ENCODE measurements at places on chromosomes 4 and X. TPM values are rescaled to one million over a fixed set of nuclear protein-coding genes. Genes with fewer than 3 reads are reported as not detected.
A peak's percentile ranks its signal among the peaks of the same experiment; 100 is the strongest.

PAGE1 gene
- total RNA-seq, result not detected

KCNIP4 gene
- 0.26 TPM for total RNA-seq

SPANXC gene
- total RNA-seq, result not detected

SSX1 gene
- total RNA-seq, result not detected

FOXP3 gene
- total RNA-seq, result 0.09 TPM

OCIAD2 gene
- 76.1 TPM for total RNA-seq

DNA sequence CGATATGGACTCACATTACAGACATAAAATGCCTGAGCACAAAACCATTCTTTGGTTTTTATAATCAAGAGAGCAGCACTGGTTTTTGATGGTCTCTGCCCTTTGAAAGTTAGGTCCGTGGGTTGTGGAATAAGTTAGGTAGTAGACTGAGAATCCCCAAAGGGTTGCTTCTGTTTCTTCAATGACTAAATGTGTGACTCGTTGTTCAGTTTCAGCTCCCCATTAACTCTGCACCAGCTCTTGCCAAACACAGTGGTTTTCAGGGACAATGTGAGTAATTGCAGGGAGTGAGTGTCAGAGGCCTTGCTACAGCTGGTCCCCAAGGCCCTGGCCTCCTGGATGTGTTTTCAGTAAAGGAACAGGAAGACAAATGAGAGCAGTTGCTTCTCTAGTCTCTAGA is 24.8 kb downstream of the SMIM20 start:
- H3K27ac ChIP-seq, result no peak overlapping the region
- H3K27me3 ChIP-seq, result peaks cover 6% of the 10 kb centered on the region
- no peaks in the 10 kb centered on the region for H3K36me3 ChIP-seq
- H3K4me1 ChIP-seq, result peaks cover 4% of the 10 kb centered on the region
- H3K4me3 ChIP-seq, result no peak overlapping the region

GRCh38 chr4:157803421-157803820 is 369.4 kb downstream of the GASK1B start:
- no peaks in the 10 kb centered on the region for H3K36me3 ChIP-seq
- H3K4me1 ChIP-seq, result no peaks in the 10 kb centered on the region
- no peak for DNase-seq

GRCh38 chr4:87117732-87118075 is 102.7 kb downstream of the KLHL8 start:
- no peak overlapping the region for H3K4me3 ChIP-seq
- H3K36me3 ChIP-seq, result no peaks in the 10 kb centered on the region
- peaks cover 10% of the 10 kb centered on the region for H3K4me1 ChIP-seq
- no peak overlapping the region for H3K27ac ChIP-seq
- no peak for DNase-seq

DNA sequence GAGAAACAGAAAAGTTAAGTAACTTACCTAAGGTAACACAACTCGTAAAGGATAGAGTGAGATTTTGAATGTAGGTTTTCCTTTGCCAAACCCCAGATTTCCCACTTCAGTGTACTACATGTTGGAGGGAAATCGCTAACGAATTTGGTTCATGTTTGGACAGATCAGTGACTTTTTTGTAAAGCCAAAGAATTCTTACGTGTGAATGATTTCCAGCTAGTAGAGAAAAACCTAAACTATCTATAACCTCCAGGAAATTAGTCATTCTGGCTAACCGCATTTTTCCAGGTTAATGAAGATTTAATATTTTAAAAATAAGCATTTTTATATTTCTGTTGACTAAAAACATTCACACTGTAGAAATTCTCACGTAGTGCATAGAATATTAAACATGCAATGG is 7.2 kb downstream of the TENM3 start:
- H3K27me3 ChIP-seq, result no peaks in the 10 kb centered on the region
- peak overlapping the region; percentile 13 for H3K27ac ChIP-seq

GRCh38 chr4:163606896-163607691 is 112.6 kb downstream of the TMA16 start:
- H3K4me1 ChIP-seq, result no peaks in the 10 kb centered on the region
- no peak overlapping the region for H3K27ac ChIP-seq
- no peaks in the 10 kb centered on the region for H3K36me3 ChIP-seq
- no peak overlapping the region for H3K4me3 ChIP-seq
- no peaks in the 10 kb centered on the region for H3K27me3 ChIP-seq

DNA sequence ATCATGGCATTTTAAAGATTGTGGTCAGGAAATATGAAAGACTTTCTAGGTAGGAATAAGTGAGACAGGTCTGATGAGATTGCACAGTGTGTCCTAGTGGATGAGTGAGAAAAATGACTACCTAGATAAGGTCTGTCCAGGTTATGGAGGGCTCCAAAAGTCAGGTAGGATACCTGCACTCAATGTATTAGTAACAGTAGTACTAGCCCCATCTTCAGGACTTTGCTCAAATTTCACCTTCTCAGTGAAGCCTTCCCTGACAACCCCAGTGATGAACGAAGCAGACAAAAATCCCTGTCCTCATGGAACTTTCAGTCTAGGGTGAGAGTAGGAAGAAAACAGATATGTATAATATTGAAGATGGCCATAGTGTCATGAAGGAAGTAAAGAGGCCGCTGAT is 85.7 kb downstream of the ZIC3 start:
- no peak overlapping the region for H3K27ac ChIP-seq
- no peak for DNase-seq
- H3K4me3 ChIP-seq, result no peak overlapping the region
- H3K4me1 ChIP-seq, result no peaks in the 10 kb centered on the region

DNA sequence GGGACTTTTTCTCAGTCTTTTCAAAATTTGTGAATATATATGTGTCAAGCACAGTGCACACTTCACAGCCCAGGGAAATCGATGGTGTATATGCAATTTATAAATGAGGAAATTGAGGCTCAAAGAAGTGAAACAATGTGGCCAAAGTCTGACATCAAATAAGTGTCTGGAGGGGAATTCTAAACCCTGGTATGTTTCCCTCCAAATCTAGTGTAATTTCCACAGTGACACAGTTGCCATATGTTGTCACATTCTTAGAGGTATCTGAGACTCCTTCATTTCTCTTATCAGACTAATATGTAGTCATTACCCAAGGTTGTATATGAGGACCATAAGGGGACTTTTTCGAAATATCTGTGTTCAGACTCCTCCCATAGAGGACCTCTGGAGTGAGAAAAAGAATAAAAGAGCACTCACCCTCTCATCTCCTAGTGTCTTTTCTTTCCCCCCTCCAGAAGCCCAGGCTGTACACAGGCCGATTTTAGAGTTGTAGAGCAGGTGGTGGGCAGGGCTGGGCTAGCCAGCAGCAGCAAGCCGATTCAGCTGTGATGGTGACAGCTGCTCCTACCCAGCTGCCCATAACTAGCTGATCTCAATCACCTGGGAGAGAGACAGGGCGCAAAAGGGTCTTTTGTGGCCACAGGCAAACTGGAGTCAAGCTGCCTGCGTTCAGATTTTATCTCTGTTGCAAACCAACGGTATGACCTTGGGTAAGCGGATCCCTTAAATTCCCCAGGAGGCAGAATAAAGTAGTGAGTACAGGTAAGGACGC is 55.1 kb downstream of the CLCN5 start:
- no peak overlapping the region for H3K4me3 ChIP-seq
- H3K27me3 ChIP-seq, result no peaks in the 10 kb centered on the region
- no peak overlapping the region for H3K27ac ChIP-seq
- H3K4me1 ChIP-seq, result no peaks in the 10 kb centered on the region
- no peaks in the 10 kb centered on the region for H3K36me3 ChIP-seq

GRCh38 chr4:159235779-159236368 is 133.0 kb downstream of the RAPGEF2 start:
- H3K4me3 ChIP-seq, result no peak overlapping the region
- H3K4me1 ChIP-seq, result no peaks in the 10 kb centered on the region
- peak; percentile 54 for DNase-seq
- H3K27me3 ChIP-seq, result no peaks in the 10 kb centered on the region

- H3K27ac ChIP-seq, result no peak overlapping the region
- no peaks in the 10 kb centered on the region for H3K4me1 ChIP-seq
- DNase-seq, result no peak
- H3K36me3 ChIP-seq, result no peaks in the 10 kb centered on the region
- H3K4me3 ChIP-seq, result no peak overlapping the region
Observed at GRCh38 chr4:97605932-97606331, 537.3 kb downstream of the STPG2 start.

DNA sequence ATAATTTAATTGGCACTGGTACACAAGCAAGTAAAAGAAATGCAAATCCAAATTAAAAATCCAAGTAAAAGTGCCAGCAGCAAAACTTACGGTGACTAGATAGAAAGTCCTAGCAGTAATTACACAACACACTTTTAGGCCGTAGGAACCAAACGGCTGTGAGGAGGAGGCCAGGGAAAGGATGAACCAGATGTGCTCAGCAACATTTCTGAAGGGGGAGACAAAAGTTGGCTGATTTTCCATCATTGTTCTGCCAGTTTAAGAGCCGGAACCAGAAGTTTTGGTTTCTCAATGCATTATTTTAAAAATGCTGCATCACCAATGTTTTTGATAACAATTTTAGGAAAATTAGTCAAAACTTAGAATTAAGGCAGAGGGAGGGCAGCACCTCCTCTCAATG is 68.7 kb upstream of the ENPP6 start:
- H3K36me3 ChIP-seq, result no peaks in the 10 kb centered on the region
- no peak overlapping the region for H3K27ac ChIP-seq
- H3K4me3 ChIP-seq, result no peak overlapping the region
- H3K4me1 ChIP-seq, result no peaks in the 10 kb centered on the region
- DNase-seq, result no peak

DNA sequence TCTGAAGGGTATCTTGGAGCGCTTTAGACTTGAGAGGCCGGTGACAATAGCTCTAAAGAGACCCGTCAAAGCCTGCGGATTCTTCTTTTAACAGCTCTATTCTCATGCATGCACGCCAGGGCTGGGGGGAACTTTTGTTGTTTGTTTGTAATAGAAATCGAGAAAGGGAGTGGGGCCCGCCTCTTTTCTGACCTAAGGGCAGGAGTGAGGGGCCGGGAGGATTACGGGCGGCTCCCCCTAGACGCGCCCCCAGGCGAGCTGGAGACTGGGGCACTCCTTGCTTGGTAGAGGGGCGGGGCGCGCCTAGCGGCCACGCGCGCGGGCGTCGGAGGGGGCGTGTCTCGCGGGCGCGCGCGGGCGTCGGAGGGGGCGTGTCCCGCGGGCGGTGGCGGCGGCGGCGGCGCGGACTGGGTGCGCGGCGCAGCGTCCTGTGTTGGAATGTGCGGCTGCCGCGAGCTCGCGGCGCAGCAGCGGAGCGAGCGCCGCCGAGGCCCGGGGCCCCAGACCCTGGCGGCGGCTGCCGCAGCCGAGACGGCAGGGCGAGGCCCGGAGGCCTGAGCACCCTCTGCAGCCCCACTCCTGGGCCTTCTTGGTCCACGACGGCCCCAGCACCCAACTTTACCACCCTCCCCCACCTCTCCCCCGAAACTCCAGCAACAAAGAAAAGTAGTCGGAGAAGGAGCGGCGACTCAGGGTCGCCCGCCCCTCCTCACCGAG is at the start of gene REST:
REST (plus strand) TSS at position 412 of the 717 bp plus-strand sequence. CDS start 2,739 bp downstream, outside the sequence.
- peak within 1 kb of the TSS; percentile 74 for H3K27ac ChIP-seq
- H3K36me3 ChIP-seq, result peaks cover 6% of the 10 kb centered on the region
- peak within 1 kb of the TSS; percentile 91 for H3K4me3 ChIP-seq
- peak; percentile 35 for DNase-seq
- peaks cover 6% of the 10 kb centered on the region for H3K27me3 ChIP-seq

- no peak overlapping the region for H3K4me3 ChIP-seq
- H3K36me3 ChIP-seq, result no peaks in the 10 kb centered on the region
- H3K27me3 ChIP-seq, result no peaks in the 10 kb centered on the region
- DNase-seq, result no peak
- no peak overlapping the region for H3K27ac ChIP-seq
Observed at GRCh38 chr4:60794372-60794771, 405.8 kb upstream of the ADGRL3 start.

DNA sequence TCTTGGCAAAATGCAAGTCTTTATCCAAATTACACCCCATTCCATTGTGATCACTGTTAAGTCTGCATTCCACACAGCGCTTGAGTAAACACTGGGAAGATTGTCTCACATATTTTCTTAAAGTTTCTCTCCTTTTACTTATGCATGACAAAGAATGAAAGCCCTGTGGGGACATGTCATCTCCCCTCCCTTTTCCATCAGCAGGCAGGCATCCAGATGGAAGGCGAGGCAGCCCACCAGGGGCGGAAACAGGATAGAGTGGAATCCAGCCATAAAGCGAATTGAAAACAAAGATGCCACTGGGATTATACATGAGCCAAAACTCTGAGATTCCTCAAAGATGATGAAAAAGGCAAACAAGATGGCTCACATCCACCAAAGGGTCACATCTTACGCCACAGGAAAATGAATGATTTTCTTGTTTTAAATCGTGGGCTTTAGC is 78.2 kb downstream of the AFAP1 start:
- H3K4me1 ChIP-seq, result peaks cover 57% of the 10 kb centered on the region
- H3K4me3 ChIP-seq, result no peak overlapping the region
- peak; percentile 99 for DNase-seq
- peak overlapping the region; percentile 96 for H3K27ac ChIP-seq
- H3K36me3 ChIP-seq, result peaks cover 24% of the 10 kb centered on the region
- no peaks in the 10 kb centered on the region for H3K27me3 ChIP-seq

DNA sequence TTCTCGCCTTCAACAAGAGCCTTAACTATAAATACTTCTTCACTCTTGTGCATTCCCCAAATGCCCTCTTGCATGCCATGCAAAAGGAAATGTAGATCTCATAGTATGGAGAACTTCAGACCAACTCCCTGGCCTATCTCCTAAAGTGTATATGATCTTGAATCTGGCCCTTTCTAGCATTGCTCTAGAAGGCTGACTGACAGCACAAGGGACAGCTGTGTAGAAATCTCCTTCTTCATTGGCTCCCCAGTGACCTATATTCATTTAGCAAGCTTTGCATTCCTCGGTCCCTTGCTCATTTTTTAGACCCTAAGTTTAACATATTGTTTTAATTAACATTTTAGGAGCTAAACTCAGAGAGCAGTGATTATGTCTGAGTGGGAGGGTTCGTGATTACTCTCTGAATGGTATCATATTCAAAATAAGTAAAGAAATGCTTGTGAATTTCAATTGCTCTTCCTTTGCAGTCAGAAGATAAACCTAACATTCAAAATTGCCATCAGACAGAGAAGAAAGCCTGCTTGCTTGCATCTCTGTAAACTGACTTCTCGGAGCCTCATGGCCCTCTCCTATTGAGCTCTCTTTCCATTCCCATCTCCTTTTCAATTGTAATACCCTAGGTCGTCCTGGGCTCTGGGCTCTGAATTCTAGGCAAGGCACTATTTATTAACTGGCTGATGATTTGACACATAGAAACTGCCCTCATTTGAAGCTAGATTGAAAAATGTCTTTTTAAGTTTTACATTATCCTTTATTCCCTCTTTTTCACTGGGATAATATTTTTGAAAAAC is 120.3 kb upstream of the PRKG2 start:
- no peaks in the 10 kb centered on the region for H3K36me3 ChIP-seq
- no peaks in the 10 kb centered on the region for H3K27me3 ChIP-seq
- no peak overlapping the region for H3K27ac ChIP-seq
- no peak for DNase-seq
- H3K4me1 ChIP-seq, result no peaks in the 10 kb centered on the region
